ENCODE measurements at places on chromosomes 4 and X.

- no peak for DNase-seq
Measured at GRCh38 chr4:109657854-109658418, 45.3 kb downstream of the CASP6 start.

GRCh38 chr4:78068481-78068880, 11.4 kb downstream of the FRAS1 start:
- DNase-seq = no peak

DNA sequence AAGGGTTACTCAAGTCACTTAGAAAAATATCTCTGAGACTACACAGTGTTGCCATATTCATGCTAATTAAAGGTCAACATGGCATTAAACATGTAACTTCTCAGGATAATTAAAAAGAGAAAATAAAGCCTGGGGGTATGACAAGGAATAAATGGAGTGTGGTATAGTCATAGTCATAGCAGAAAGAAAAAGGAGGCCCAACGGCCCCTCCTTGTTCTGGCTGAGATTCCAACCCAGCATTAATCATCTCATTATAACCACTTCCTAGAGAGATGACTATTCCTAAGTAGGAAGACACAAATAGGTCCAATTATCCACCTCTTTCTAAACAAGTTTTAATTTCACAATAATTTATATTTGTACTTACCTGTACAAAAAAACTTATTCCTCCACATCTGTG, 778.4 kb upstream of the AADAT start:
- no peak for DNase-seq

DNA sequence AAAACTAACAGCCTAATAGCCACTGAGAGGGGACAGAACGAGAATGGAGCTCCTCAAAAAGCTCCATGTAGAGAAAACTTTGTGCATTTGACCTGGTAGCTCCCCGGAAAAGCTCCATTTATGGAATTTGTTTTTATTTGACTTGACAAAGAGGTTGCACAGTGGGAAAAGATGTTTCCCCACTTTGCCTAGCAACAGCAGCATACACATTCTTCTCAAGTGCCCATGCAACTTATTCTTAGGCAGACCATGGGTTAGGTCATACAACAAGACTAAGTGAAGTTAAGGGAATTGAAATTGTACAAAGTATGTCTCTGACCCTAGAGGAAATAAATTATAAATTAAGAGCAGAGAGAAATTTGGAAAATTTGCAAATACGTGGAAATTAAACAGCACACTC, 949.6 kb upstream of the PRKX start:
- DNase-seq = no peak

- no peak for DNase-seq
Measured at GRCh38 chr4:108010167-108010566, 20.5 kb downstream of the HADH start.

- no peak for DNase-seq
Measured at GRCh38 chr4:182225257-182225852, 17.8 kb upstream of the TENM3 start.

GRCh38 chr4:13905543-13905942, 278.0 kb upstream of the BOD1L1 start:
- no peak for DNase-seq

GRCh38 chrX:47296766-47297365, 64.1 kb downstream of the USP11 start:
- no peak for DNase-seq

- no peak for DNase-seq
Measured at GRCh38 chrX:79361192-79361870, 5.8 kb downstream of the ITM2A start.

- no peak for DNase-seq
Measured at GRCh38 chr4:124070688-124071484, 641.6 kb downstream of the ANKRD50 start.

- no peak for DNase-seq
Measured at GRCh38 chr4:8325291-8325973, 55.9 kb downstream of the HTRA3 start.

- DNase-seq = no peak
Measured at GRCh38 chrX:17021851-17022604, 75.6 kb downstream of the REPS2 start.

DNA sequence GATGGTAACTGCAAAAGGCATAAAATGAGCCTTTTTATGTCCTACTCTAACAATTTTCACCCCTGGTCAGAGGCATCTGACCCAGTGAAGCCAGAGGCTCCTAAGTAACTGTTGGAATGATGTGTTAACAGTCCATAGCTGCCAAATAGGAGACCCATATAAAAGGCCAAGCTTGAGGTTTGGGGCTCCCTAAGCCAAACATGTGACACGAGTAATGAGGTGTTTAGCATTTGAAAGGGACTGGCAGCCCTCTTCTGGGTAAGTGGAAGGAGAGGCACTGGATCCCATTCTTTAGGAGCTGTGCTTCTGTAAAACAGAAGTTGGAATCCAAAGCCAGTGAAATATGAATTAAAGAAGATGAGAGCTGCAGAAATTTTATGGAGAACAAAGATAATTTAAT, 100.6 kb upstream of the PNPLA4 start:
- no peak for DNase-seq

DNA sequence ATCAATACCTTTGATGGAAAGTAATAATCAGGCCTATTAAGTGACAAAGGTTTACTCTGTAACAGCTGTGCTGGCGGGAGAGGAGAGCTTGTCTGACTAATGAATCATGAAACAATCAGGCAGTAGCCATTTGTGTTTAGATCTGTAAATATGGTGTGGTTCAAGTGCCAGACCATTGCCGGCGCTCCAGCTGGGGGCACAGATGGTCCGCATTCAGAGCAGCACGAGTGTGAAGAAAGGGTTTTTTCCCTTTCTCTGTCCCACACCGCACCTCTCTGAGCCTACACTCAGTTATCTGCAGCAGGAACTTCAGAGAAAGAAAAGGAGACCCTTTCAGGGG, 111.3 kb upstream of the PAQR3 start:
- DNase-seq = no peak

- no peak for DNase-seq
Measured at GRCh38 chr4:113467581-113467980, 294.0 kb downstream of the CAMK2D start.

DNA sequence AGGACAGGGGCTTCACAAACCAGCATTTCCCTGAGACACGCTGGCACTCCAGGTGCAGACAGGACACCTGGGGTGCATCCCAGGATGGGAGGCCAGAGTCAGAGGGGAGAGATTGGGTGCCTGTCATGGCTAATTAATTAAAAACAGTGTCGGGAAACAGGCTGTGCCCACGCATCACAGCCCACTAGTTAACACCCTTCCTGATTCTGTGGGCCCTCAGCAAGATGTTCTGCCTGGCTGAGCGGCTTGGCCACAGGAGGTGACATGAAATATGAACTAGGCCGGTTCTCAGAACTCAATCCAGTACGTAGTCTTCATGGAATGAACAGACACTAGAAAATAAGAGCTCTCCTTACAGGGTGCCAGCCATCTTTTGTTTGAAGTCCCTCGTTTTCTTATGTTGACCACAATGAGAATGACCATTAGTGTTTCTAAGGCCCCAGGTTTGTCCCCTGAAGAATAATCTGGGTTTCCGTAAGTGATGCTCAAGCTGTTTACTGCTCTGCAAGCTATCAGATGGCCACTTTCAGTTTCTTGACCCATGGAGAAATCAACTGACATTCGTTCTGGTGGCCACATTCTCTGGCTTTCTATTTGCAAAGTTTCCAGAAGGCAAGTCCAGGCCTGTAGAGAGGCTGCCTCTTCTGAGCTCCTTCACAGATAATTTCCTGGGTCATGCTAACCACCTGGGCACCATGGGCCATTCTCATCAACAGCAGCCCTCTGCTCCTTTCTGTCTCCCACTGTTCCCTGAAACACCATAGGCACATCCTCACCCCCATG, 72.3 kb downstream of the SLC34A2 start:
- DNase-seq = no peak

GRCh38 chr4:53505947-53506346, 85.3 kb downstream of the LNX1 start:
- DNase-seq = no peak

Data from activated CD4-positive, alpha-beta T cell treated with anti-CD3 and anti-CD28 coated beads, Interleukin-2, amount 50 U/mL, for 24 hours (primary cell).